ENCODE measurements at places on chromosomes 11 and 22.

GRCh38 chr22:48404801-48405447 is 1422.7 kb downstream of the BRD1 start:
- no peak for DNase-seq

GRCh38 chr22:30265823-30266444 is 717 bp downstream of the OSM start:
- peak; percentile 86 for DNase-seq

GRCh38 chr11:119551420-119552105 is 128.6 kb upstream of the THY1 start:
- no peak for DNase-seq

- DNase-seq = no peak
Observed at GRCh38 chr22:28328756-28329155, 350.9 kb downstream of the TTC28 start.

DNA sequence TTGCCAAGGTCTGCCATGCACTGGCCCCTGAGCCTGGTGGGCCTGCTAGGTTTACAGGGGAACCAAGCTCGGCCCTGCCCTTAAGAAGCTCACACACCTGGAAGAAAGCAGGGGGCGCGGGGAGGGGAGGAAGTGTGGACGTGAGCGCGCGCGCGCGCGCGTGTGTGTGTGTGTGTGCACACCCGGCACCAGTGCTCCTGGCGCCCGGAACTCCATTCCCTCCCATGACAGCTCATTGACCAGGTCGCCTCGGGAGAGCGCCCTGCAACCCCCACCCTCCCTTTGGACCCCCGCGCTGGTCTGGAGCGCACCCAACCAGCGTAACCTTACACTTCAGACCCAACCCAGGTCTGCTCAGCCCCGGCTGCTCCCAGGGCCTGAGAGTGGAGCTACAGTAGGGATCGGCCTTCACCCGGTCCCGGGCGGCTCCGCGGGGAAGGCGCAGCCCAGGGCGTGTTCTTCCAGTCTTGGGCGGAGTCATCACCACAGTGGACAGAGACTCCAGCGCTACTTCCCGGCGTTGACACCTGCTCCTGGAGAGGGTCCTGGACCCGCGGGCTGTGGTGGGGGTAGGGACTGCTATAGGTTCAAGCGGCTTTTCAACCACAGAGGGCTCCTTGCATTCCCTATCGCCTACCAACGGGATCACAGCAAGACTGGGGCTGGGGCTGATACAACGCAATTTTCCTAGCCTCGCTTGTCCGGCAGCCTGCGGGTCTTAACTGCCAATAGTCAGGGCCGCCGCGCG is 1.5 kb downstream of the GALNT18 start:
- DNase-seq = peak; percentile 11

DNA sequence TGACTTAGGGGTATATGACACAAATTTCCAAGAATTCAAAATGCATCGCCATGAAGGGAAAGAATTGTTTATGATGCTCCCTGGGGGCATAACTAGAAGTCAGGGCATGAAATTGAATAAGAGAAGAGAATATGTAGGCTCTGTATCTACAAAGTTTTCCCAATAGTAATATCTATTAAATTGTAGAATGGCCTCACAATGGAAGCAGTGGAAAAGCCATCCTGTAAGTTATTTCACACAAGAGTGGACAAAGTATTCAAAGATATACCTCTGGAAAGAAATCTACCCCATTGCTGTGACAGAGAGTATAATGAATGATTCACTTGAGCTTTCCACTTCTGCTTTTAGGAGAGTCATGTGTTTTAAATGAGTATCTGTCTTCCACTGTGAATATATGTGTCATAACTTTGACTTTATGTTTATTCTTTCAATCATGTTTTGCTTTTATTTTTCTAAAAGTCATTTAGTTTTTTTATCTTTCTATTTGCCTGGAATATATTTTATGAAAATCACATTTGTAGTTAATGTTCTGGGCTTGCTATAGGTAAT is 65.7 kb upstream of the DDI1 start:
- DNase-seq = no peak

GRCh38 chr11:45894555-45895247 is 9.2 kb downstream of the MAPK8IP1 start:
- no peak for DNase-seq

DNA sequence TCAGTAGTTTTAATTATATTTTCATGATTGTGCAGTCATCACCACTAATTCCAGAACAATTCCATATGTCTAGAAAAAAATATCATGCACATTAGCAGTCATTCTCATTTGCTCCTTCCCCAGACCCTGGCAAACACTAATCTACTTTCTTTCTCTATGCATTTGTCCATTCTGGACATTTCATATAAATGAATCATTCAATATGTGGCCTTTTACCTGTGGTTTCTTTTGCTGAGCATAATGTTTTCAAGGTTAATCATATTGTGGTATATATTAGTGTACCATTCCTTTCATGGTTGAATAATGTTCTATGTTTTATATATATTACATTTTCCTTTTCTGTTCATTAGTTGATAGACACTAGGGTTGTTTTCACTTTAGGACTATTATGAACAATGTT is 811.1 kb upstream of the RAG2 start:
- DNase-seq = no peak

- DNase-seq = no peak
Observed at GRCh38 chr11:19122960-19123615, 6.1 kb downstream of the ZDHHC13 start.

DNA sequence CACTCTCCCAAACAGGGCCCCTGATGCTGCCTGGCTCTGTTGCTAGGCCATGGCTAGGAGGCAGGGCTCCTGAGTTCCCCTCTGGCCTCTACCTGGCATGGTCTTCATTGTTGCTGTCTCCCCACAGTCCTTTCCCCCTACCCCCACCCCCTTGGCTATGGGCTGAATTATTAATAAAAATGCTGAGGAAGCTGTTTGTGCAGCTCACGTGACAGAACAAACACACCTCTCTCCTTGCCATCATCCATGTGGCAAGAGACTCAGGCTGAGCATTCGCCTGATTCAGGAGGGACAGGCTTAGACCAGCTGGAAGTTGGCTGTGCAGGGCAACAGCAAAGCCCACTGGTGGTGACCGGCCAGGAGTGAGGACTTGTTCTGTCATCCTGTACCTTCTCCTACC is 4.2 kb upstream of the SYT7 start:
- DNase-seq = no peak

DNA sequence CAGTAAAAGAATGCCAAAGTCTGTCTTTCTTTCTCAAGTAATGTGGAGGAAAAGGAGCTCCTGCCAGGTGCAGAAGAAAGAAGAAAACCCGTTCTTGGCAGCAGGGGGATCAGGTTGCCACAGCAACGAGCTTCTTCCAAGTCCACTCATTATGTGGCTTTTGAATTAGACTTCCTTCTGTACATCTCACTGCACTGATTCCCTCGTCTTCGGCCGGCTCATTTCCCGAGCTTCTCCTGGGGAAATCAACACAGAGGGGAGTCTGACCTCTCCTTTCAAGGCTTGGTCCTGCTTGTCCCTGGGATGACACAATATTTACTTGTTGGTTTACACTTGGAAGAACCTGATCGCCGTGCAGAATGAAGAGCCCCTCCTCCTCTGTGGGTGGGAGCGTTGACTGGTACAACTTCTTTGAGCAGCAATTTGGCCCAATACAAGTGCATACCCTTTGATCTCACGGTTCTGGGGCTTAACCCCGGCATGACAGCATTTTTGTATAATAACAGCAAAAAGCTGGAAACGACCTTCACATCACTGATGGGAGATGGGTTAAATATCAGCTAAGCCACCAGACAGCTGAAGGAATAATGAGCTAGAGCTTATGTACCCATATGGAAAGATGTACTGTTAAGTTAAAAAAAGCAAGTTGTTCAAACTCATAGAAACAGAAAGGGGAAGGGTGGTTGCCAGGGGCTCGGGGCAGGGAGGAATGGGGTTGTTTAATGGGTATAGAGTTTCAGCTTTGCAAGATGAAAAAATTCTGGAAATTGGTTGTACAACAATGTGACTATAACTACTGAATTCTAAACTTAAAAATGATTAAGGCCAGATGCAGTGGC is 35.4 kb downstream of the MCHR1 start:
- no peak for DNase-seq

All from GM12891 (cell line).